ENCODE measurements at places on chromosomes 12 and 14.
A peak's percentile ranks its signal among the peaks of the same experiment; 100 is the strongest.

GRCh38 chr14:68418174-68419118 lies 374.4 kb downstream of the ZFP36L1 start:
- no peak for DNase-seq

DNA sequence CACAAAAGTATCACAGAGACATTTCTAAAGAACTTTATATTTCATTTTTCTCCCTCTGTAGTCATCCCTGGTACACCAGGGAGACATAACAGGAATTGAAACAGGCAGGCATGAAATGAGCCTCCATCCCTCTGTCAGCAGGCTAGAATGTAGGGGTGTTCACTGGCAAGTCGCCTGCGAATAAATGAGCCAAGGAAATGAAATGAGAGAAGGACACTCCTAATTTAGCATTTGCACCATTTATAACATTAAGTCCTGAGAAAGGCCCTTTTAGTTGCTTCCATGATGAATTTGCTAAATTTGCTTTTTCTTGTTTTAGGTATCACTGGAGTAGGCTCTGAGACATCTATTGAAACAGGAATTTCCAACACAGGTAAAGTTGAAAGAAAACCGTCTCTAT lies 192.4 kb upstream of the CNTN1 start:
- DNase-seq = no peak

- no peak for DNase-seq
Measured at GRCh38 chr14:105476097-105476830, 1.6 kb downstream of the CRIP2 start.

DNA sequence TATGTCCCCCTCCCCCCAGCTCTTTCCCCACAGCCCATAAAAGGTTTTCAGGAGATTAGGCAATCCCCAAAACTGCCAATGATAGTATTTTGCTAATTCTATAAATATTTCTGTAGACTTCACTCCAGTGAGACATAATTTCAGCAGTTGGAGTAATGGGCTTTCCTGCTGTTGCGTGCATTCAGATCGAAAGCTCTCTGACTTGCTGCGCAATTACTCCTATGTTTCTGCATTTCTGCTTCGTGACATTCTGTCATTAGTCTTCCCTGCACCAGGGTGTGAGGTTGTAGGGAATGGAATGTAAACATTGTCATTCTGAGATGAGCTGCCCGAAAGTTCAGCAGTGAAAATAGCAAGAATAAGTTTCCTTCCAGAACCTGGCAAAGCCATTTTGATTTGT lies 58.2 kb downstream of the SAMD4A start:
- DNase-seq = no peak

DNA sequence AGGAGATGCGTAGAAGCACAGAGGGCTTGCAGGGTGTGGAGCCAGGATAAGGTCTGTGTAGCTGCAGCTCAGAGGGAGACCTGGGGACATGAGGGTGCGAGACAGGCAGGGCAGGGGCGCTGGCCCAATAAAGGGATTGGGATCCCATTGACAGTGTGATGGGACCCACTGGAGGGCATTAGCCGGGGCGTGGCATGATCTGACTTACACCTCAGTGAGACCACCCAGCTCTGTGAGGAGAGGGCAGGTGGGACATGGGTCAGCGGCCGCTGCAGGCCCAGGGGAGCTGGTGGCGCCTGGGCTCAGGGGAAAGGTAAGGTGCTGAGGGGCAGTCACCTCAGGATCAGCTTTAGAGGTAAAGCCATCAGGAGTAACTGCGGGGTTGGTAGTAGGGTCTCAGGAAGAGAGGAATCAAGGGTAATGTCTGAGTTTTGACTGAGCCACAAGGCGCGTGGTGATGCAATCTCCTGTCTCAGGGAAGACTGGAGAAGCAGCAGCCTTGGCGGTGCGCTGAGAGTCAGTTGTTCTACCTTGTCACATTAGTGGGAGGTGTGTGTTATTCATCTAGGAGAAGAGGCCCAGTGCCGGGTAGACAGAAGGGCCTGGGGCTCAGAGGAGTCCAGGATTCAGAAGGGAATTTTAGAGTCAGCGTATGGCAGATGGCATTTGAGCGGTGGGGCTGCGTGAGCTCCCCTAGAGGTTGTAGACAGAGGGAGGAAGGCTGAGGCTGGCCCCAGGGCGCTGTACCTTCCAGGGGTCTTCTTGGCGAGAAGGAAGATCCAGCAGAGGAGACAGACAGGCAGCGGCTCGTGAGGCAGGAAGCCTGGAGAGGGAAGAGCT lies 30.8 kb upstream of the BDKRB2 start:
- no peak for DNase-seq

DNA sequence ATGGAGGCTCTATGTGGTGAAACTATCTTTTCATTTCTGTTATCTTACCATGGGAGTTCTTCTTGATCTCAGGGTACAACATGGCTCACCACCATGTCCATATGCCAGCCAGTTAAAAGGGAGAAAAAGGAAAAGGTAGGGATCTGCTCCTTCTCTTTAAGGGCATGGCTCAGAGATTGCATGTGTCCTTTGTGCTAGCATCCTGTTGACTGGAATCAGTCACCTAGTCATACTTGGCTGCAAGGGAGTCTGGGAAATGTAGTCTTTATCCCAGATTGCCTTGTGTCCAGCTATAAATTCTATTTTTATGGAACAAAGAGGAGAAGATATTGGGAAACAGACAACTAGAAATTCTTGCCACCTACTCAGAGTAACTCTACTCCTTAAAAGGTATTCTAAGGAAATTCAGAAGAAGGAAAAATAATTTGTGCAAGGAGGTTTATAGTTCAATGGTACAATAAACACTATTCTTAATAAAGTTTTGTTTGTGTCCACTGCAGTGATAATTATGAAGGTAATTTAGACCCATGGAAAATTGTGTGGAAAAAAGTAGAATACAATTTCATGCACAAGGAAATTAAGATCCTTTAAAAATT lies 86.4 kb upstream of the RPH3A start:
- DNase-seq = no peak

GRCh38 chr12:1857086-1857485 lies 36.7 kb downstream of the LRTM2 start:
- no peak for DNase-seq

DNA sequence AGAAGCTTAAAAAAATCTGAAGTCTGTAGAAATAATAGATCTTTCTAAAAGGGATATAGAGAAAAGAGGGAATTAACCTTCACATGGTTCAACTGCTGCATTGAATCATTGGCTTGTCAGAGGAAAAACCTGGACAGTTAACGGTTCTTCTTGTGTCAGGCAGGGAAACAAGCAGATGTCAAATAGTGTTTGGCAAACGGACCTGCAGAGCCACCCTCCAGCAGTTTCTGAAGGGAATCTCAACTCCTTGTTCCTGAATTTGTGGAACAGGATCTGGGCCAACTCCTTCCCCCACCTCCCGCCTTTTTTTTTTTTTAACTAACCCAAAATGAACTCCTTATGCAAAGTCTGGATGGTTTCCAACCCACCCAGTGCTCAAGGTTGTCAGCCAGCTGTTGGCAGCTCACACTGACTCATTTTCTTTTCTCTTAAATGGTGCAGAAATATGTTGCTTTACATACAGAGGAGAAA lies 187.3 kb downstream of the CAND1 start:
- no peak for DNase-seq

GRCh38 chr14:56215180-56215579 lies 97.0 kb downstream of the PELI2 start:
- DNase-seq = no peak

DNA sequence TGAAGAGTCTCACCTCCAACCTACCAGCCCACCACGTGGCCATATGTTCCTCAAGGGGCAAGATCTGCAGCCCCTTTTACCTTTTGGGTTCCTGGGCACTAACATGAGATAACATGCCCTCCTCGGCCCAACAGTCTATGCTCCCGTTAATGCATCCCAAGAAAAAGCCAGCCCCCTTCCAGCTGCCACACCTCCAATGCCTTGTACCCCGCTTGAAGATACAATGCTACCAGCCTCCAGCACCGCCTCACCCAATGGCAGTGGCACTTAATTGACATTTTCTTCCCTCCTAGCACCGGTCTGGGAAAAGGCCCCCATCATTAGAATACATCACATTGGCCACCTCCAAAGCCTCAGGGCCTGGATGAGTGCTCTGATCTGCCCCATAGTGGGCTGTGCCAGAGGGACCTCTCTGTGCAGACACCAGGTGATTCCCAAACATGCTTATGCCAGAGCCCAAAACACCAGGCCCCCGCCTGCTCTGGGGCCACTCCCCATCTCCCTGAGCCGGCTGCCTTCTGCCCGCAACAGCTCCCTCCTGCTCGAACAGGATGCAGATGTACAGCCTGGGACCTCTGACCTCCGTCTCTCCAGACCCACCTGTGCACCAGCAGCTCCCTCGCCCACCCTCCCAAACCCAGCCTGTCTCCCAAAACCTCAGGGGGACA lies 118.3 kb downstream of the NCOR2 start:
- DNase-seq = no peak

DNA sequence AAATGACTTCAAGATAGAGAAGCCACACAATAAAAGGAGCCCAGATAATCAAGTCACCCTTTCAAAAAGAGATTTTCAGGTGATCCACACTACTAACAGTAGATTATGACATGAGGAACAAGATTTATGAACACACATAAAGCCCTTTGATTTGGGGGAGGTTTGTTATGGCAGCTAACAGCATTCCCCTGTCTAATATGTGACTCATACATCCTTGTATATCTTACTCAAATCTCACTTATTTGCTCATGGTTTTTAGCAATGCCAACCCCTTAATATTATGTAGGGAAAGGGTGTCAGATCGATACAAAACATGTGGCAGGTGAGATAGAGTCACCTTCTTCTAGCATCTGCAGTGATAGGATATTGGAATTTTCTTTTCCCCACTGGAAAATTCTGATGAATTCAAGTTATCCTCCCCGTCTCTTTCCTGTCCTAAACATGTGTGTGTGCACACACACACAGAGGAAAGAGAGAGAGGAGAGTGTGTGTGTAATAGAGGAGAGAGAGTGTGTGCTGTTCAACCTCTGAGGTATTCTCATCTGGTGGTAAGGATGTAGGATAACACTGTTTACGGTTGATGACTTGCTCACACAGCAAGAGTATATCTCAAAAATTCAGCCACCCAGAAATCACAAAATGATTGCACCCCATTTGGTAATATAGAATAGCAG lies 319.9 kb downstream of the KCNC2 start:
- no peak for DNase-seq

DNA sequence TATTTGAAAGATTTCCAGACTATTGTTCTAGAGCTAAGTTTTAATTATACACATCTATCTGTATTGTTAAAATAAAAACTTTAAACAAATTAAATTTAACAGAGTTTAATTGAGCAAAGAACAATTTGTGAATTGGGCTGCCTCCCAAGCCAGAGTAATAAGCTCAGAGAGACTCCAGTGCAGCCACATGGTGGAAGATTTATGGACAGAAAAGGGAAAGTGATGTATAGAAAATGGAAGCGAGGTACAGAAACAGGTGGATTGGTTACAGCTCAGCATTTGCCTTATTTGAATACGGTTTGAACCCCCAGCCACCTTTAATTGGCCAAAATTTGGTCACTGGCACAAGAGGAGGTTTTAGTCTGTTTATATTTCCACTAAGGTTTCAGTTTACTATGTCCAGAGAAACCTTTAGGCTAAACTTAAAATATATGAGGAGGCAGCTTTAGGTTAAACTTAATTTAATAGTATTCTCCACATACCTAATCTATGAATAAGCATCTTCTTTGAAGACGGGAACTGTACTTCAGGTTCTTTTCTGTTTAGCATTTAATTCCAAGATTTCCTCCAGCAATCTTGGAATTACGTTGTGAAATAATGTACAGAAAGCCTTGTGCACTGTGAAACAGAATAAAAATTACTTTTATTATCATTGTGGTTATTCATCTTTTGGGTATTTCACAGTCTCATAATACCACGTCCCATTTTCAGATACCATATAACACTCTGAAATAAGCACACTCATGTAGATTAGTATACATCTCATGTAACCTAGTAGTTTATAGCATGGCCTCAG lies 19.4 kb downstream of the SRGAP1 start:
- no peak for DNase-seq

- peak; percentile 54 for DNase-seq
Measured at GRCh38 chr14:25259470-25259869, 209.5 kb upstream of the STXBP6 start.

GRCh38 chr14:52352569-52352968 lies 38.5 kb downstream of the PTGER2 start:
- DNase-seq = no peak

GRCh38 chr12:40730281-40730680 lies 38.0 kb downstream of the CNTN1 start:
- no peak for DNase-seq

DNA sequence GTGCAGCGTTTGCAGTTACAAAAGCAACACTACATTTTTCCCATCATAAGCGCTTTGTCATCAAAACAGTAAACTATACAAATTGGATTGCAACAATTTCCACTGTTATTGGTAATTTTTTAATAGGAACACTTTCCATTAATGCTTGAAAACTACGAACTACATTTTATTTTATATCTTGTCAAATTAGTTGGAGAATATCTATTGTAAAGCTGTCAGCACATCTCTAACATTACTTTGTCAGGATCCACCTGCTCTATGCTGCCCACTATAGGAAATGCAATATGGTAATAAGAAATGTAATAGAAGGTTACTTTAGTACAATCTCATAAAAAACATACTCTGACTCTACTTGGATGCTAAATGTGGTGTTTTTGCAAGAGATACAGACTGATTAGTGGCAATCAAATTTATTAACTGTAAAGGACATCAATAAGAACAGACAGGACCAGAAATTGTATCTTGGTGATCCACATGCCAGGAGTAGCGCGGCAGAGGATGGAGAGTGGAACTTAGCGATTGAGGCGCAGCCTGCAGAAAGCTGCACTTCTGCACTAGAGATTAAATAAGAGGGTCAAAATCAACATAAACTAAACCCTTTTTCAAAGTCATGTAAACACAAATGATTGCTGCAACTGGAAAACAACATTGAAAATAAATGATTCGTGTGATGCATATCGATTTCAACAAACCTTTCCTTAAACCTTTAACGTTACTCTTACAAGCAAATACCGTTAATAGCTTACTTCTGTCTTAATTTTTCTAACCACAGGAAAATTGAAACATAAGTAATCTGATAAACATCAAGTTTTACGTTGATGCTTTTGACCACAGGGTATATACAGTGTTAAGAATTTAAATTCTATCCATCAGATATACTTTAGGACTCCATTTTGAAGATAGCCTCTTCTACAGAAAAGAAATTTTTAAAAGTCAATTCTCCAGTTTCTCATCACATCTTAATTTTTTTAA lies 3.6 kb upstream of the ARID2 start:
- peak; percentile 62 for DNase-seq

- no peak for DNase-seq
Measured at GRCh38 chr14:45112896-45113781, 21.1 kb downstream of the FKBP3 start.

DNA sequence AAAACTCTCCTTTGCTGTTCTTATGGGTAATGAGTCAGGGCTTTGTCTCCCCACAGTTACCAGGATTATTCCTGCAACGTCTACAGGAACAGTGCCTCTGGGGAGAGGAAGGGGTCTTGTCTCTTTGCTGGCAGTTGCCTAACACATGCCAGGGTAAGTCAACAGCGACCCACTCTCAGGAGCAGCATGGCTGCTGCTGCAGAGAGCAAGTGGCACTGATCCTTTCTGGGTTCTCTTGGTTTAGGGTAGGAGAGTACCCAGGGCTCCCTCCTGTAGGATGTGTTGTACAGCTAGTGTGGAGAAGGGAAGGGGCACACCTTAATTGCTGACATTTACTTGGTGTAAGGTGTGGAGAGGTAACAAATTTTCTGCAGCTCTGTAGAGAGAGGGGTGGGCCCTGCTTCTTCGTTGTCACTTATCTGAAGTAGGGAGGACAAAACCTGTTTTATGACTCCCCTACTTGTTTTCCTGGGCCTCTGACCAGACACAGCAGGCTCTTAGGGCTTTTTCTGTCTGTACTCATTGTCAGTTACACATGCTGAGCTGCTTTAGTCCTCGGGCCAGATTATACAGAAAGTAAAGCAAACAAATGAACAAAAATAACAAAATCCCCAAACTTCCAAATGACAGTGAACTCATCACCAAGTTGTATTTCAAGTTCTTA lies 168.2 kb downstream of the ACSS3 start:
- no peak for DNase-seq

Data from MM.1S (cell line).